ENCODE measurements at places on chromosomes 1 and 21.
A peak's percentile ranks its signal among the peaks of the same experiment; 100 is the strongest.

GRCh38 chr1:33094971-33095604 lies 14.1 kb downstream of the AZIN2 start:
- DNase-seq, result no peak

GRCh38 chr1:109773203-109773899 lies 9.6 kb upstream of the EPS8L3 start:
- DNase-seq, result peak; percentile 37

- no peak for DNase-seq
These were observed 103.2 kb downstream of the SCCPDH start for GRCh38 chr1:246827396-246827795.

DNA sequence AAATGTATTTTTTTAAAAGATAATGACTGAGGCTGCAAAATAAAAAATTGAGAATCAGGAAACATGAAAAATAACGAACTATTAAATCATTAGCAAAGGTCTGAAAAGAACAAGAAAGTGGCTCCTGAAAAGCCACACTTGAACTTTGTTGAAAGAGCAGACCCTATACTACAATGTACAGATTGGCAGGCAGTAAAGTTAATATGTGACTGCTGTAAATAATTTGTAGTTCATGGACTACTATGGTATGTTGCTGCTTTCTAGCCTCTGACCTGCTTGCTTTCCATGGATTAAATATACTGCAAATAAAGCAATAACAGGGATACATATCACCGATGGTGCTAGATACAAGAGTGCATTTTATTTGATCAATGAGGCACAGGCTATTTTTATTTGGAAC lies 18.6 kb downstream of the NR5A2 start:
- no peak for DNase-seq

DNA sequence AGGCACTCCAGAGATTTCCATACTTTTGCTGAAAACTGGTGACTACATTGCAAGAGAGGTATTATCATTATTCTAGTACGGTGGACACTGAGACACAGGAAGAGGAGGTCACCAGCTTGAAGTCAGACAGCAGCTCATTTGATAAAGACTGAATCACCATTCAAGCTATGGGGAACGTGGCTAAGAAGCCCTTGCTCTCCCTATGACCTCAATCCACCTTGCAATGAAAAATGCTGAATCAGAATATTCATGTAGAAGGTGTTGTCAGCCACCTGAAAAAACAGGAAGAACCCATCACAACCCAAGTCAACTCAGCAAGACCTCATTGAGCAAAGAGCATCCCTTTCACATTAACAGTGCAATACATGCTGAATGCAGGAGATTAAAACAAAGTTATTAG lies 59.0 kb upstream of the FGGY start:
- no peak for DNase-seq

DNA sequence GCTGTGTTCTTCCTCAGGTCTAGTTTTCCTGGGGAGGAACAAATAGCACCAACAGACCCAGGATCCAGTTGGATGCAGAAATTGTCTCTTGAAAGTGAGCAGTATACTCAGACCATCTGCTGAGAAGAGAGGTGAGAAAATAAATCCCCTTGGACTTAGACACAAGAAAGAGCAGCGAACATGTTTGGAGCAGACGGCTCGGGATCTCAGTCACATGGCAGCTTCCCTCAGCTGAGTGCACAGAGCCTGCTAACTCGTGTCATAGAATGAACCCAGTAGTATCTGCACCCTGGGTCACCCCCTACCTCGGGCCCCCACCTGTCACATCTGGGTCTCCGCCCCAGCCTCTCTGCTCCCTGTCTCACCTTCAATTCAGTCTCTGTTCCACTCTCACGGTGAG lies 115.6 kb downstream of the CCDC185 start:
- no peak for DNase-seq

DNA sequence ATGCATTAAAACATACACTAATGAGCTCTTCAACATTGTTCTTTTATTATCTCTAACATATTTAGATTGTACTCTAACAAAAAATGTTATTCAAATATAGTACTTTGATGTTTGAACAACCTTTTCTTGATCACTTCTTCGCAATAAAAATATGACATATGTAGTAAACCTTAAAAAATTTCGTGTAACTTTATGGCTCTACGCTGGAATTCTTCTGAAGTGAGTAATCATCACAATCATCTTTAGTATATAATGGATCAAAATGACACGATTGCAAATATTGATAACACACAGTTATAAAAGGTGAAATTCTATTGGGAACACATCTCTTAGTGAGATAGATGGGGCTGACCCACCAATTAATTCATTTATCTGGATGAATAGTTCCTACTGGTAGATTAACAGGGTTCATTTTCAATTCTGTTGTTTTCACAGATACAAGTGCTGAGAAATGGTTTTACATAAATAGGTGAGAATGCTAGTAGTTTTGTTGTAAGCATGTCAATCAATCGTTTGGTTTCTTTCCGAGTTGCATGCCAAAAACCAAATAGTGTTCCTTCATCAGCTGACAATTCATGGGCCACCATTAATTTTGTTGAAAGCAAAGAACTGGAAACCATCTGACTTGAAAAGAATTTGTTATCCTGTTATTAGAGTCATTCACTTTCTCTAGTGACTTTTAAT lies 1.5 kb upstream of the ZMPSTE24 start:
- no peak for DNase-seq

GRCh38 chr1:20380616-20381035 lies 90.0 kb downstream of the VWA5B1 start:
- DNase-seq, result no peak

GRCh38 chr21:33789697-33790096 lies 125.9 kb downstream of the ATP5PO start:
- DNase-seq, result no peak

- DNase-seq, result no peak
These were observed 28.7 kb upstream of the KCNJ15 start for GRCh38 chr21:38228115-38228514.

DNA sequence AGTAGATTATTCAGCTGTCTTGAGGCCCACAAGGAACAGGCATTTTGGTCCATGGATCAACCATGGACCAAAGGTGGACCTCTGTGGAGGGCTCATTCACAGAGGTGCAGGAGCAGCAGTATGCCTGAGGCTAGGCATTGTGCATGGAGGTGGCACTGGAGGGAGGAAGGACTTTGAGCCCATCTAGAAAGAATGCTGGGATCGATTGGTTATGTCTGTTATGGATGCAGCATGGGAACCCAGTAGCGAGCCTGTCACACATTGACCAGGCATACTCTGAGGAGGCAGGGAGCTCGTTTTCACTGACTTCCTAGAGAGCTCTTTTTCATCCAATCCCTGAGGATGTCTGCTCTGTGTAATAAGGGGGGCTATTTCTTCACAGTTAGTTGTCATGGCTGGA lies 75.5 kb downstream of the KCNN3 start:
- DNase-seq, result no peak

DNA sequence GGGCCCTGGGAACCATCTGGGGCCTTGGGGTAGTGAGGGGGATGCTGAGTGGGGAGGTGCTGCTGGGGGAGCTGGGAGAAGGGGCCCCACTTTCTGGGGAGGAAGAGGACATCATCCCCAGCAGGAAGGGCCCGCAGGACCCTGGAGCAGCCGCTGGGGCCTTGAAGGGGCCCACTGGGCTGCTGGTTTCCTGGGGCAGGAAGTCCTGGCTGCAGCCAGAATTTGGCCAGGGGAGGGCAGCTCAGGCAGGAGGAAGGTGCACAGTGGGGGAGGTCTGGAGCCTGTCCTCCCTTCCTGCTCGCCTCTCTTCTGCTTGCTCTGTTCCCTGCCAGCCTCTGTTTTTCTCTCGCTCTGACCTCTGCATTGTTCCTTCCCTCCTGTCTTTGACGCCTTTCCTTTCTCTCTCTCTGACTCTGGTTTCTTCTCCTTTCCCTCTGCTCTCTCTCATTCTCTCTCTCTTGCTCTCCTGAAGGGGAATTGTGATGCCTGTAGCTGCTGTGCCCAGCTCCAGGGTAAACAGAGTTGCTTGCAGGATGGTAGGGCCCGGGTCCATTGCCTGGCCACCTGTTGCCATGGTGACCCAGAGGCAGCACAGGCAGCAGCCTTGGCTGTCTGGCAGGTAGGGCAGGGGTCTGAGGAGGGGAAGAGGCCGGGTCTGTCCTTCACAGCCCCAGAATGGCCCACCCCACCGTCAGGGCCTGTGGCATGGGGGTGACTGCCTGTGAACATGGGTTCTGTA lies 23.9 kb downstream of the ACOT11 start:
- DNase-seq, result no peak

DNA sequence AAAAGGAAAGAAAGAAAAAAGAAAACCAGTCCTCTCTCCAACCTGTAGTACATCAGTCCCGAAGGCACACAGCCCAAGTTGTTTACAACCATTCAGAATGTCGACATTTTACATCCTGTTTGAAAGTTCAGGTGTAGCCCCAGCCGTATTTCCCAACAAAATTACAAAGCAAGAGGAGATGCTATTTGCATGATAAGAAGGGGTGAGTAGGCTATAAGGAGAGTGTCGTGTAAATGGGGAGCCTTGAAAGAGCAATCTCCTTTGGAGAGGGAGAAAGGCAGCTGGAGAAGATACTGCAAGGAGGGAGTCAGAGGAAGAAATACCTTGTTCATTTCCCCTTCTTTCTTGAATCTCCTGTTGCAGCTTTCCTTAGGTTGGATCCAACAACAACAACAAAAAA lies 35.5 kb upstream of the DENND1B start:
- DNase-seq, result no peak

- DNase-seq, result no peak
These were observed 488.0 kb upstream of the B3GALT2 start for GRCh38 chr1:193674292-193674944.

GRCh38 chr1:116340506-116341231 lies 32.4 kb upstream of the ATP1A1 start:
- DNase-seq, result no peak

DNA sequence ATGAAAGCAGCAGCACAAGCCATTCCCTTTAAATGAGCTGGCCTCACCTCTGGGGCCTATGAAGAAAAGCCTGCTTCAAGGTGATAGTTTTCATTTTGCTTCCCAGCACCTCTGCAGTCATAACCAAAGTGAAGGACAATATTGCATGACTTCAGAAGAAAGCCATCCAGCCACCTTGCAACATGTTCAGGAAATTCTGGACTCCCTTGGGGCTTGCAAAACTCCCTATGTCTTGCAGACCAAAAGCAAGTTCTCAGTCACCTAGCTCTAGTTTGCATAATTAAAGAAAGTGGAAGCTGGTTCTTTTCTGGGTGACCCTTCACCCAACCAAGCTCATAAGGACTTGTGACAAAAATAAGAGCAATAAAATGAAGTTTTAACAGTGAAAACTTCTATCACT lies 87.6 kb downstream of the GFI1 start:
- DNase-seq, result no peak

- DNase-seq, result no peak
These were observed 1.6 kb downstream of the ST6GALNAC5 start for GRCh38 chr1:76868916-76869315.
